Body of pancreas (tissue), 4 donors: ENCODE measurements at places on chromosomes 2 and 18. TPM values are rescaled to one million over a fixed set of nuclear protein-coding genes. Genes with fewer than 3 reads are reported as not detected.

C2orf78 gene
- not detected for total RNA-seq

RPIA gene
- 18.5 TPM for total RNA-seq

- peak; percentile 89 for DNase-seq
- peaks cover 13% of the 10 kb centered on the region for H3K4me1 ChIP-seq
These were observed 33.6 kb downstream of the DGKD start for GRCh38 chr2:233387667-233388528.

GRCh38 chr2:40734797-40735196 is 282.9 kb upstream of the SLC8A1 start:
- H3K27ac ChIP-seq: no peak overlapping the region
- no peaks in the 10 kb centered on the region for H3K4me1 ChIP-seq
- H3K27me3 ChIP-seq: no peaks in the 10 kb centered on the region
- no peaks in the 10 kb centered on the region for H3K36me3 ChIP-seq

GRCh38 chr2:149617476-149617875 is 29.9 kb upstream of the MMADHC start:
- no peaks in the 10 kb centered on the region for H3K27me3 ChIP-seq
- H3K27ac ChIP-seq: no peak overlapping the region
- no peak overlapping the region for H3K4me3 ChIP-seq
- H3K36me3 ChIP-seq: no peaks in the 10 kb centered on the region

DNA sequence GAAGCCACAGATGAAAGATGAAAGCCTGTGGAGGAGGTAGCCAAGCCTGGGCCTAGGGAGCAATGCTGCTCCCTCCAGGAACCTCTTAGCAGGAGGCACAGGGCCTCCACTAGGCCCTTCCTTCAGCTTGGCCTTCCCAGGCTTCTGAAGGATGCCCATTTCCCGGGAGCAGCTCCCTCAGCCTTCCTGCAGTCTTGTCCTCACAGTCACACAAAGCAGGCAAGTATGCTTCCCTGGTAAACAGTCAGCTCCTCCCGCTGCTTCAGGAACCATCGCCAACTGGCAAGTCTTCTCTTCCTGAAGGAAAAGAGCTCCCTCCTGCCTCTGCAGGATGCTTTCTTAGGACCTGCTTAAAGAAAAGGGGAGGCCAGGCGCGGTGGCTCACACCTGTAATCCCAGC is 53.2 kb downstream of the SMAD7 start:
- H3K36me3 ChIP-seq: no peaks in the 10 kb centered on the region
- DNase-seq: no peak
- H3K4me1 ChIP-seq: peaks cover 12% of the 10 kb centered on the region
- no peaks in the 10 kb centered on the region for H3K27me3 ChIP-seq
- H3K27ac ChIP-seq: no peak overlapping the region
- no peak overlapping the region for H3K4me3 ChIP-seq

DNA sequence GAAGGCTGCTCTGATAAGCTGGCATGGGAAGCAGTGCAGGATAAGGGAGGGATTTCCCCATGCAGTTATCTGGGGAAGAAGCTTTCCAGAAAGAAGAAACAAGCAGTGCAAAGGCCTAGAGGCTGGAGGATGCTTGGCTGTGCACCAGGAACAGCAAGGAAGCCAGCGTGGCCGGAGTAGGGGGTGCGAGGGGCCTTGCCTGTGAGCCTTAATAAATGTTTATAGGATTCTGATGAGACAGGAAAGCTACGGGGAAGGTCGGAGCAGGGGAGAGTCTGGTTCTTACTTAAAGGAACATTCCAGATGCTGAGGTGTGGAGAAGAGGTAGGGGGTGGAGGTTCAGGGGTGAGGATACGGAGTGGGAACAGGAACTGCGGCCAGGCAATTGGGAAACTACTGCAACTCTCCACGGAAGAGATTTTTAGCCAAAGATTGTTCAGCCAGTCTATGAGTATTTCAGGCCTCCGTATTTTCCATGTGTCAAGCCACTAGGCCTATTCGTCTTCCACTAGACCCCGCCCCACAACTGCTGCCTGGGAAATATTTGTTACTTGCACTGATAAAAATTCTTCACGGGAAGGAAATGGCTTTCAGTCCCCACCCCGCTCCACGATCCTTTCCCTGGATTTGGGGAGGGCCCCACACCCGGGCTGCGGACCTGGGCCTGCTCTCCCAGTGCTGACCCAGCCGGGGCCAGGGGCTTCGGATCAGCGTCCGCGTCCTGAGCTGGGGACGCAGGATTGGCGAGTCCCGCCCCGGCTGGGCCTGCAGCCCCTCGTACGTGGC is 516 bp downstream of the EIF2AK2 start:
- no peaks in the 10 kb centered on the region for H3K36me3 ChIP-seq
- peak overlapping the region; percentile 57 for H3K4me3 ChIP-seq
- DNase-seq: peak; percentile 66
- no peaks in the 10 kb centered on the region for H3K27me3 ChIP-seq

DNA sequence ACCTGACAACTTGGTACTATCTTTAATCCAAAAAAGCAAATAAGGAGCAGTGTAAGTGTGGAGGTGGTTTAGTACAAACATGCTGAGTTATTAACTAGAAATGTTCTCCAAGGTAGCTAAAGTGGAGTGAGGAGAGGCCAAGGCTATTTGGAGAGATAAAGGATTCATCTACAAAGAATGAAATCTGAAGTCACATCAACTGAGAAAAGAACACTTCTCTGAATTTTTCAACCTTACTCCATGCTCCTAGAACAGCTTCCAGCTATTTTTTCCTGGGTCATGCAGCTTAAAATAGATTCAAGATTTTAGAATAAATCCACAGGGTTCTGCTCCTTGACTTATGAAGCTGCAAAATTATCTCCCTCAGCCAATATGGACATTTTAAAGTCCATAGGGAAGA is 18.7 kb downstream of the IMMT start:
- H3K27ac ChIP-seq: no peak overlapping the region
- no peak overlapping the region for H3K4me3 ChIP-seq
- no peak for DNase-seq
- no peaks in the 10 kb centered on the region for H3K36me3 ChIP-seq

DNA sequence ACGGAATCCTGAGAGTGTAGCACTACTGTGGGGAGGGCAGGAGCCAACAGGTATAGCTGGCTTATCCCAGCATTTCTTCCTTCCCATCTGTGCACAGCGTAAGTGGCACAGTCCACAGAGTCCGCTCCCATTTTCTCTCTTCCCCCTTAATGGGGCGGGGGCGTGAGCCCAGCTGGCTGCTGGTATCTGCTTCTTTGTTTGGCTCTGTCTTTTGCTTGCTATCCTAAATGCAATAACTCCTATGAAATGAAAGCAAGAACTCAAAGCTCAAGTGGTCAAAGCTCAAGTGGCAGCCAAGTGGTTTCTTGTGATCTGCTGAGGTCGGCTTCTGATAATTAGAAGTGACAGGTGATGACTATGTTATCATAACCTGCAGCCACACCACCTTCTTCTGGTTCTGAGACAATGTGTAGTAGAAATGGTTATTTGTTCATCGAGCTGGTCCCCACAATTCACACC is 192.7 kb downstream of the PLCL1 start:
- H3K4me3 ChIP-seq: no peak overlapping the region
- no peak overlapping the region for H3K27ac ChIP-seq
- H3K27me3 ChIP-seq: no peaks in the 10 kb centered on the region

ITGB6 gene
- 9.9 TPM for total RNA-seq

DNA sequence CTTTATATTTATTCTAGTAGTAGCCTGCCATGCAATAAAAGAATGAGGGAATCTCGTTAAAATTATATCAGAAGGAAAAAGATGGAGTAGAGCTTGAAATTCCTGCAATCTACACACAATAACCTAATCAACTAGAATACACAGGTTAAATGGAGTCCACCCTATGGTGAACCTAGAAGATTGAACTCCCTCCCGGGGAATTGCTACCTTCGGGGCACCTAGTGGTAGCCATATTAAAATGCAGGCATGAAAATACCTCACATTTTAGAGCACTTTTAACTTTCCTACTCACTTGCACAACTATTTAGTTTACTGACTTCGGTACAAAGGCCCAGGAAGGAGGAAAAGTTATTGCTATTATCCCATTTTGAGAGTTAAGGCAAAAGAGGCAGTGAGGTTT is 174.5 kb downstream of the SS18 start:
- no peak for DNase-seq
- H3K4me3 ChIP-seq: no peak overlapping the region
- no peaks in the 10 kb centered on the region for H3K36me3 ChIP-seq
- no peaks in the 10 kb centered on the region for H3K27me3 ChIP-seq
- no peaks in the 10 kb centered on the region for H3K4me1 ChIP-seq

COBLL1 gene
- 140 TPM for total RNA-seq

DNA sequence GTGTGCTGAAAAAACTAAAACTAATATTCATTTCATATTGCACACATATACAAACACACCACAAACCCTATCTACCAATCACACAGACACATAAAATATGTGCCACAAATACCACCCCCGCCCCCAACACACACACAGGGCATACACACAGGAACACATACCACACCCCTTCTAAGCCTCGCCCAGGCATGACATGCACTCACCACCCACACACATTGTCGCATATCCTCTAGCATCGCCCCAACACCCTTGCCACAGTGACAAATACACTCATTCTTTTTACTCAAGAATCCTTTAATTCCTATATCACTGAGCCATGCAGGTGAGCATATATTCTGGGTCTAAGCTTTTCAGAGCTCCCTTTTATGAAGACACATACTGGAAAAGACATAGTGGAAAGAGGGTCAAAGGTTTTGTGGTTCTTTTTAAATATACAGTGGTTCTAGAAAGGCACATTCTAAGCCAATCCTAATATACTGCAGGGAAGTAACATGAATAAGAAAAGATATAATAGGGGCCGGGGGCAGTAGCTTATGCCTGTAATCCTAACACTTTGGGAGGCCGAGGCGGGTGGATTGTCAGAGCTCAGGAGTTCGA is 24.5 kb upstream of the LCLAT1 start:
- no peaks in the 10 kb centered on the region for H3K36me3 ChIP-seq
- DNase-seq: no peak
- no peaks in the 10 kb centered on the region for H3K4me1 ChIP-seq
- H3K27ac ChIP-seq: no peak overlapping the region
- H3K4me3 ChIP-seq: no peak overlapping the region
- H3K27me3 ChIP-seq: no peaks in the 10 kb centered on the region

DNA sequence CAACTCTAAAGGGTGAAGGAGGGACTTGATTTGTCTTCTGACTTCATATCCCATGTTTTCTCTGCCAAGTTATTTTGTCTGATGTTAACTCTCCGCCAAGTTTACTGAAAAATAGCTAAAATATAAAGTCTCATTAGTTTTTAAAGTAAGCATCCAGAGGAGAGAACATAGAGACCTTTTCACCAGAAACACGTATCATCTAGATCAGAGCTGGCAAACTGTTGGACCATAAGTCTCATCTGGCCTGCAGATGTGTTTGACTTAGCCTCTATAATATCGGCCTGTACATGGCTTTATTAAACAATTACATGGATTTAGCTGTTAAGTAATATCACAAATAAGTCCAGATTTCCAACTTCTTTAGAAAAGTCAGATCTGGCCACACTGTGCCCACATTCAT is 182.6 kb downstream of the PLCL1 start:
- H3K36me3 ChIP-seq: no peaks in the 10 kb centered on the region
- H3K27ac ChIP-seq: no peak overlapping the region
- DNase-seq: no peak
- no peaks in the 10 kb centered on the region for H3K27me3 ChIP-seq

DNA sequence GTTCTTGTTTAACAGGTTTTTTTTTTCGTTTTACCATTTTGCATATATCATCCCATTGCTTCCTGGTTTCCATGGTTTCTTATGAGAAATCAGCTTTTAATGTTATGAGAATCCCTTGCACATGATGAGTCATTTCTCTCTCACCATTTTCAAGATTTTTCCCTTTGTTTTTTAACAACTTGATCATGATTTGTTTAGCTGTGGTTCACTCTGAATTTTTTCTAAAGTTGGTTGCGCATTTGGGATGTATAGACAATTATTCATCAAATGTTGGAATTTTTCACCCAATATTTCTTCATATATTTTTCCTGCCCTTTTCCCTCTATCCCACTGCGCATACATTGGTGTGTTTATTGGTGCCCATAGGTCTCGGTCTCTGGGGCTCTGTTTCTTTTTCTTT is 42.4 kb upstream of the BIN1 start:
- no peak overlapping the region for H3K27ac ChIP-seq
- H3K4me3 ChIP-seq: no peak overlapping the region
- DNase-seq: no peak
- no peaks in the 10 kb centered on the region for H3K36me3 ChIP-seq
- H3K4me1 ChIP-seq: no peaks in the 10 kb centered on the region
- H3K27me3 ChIP-seq: no peaks in the 10 kb centered on the region

CFC1 gene
- 24.7 TPM for total RNA-seq

- no peaks in the 10 kb centered on the region for H3K36me3 ChIP-seq
- no peak for DNase-seq
- no peak overlapping the region for H3K4me3 ChIP-seq
These were observed 115.2 kb upstream of the EPAS1 start for GRCh38 chr2:46181789-46182530.

- H3K36me3 ChIP-seq: no peaks in the 10 kb centered on the region
- H3K4me3 ChIP-seq: no peak overlapping the region
- peak; percentile 74 for DNase-seq
- no peak overlapping the region for H3K27ac ChIP-seq
These were observed 15.2 kb downstream of the OTOF start for GRCh38 chr2:26462511-26463243.

DNA sequence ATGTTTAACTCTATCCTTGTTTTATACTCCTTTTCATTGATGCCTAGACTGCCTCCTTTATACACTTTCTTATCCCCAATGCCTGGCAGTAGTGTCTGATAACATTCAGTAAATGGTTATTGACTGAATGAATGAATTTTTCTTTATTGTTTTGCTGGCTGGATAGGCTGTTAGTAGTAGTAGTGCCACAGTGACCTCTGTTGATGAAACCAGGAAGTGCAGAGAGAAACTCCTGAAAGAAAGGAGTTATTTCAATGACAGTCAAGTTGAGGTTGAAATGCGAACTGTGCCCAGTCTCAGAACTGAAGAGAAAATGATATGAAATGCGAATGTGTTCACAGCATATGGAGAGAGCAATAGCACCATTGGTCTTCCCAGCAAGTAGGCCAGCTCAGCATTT is 26.8 kb upstream of the SLC9A2 start:
- H3K4me1 ChIP-seq: no peaks in the 10 kb centered on the region
- no peaks in the 10 kb centered on the region for H3K36me3 ChIP-seq
- no peaks in the 10 kb centered on the region for H3K27me3 ChIP-seq
- no peak overlapping the region for H3K27ac ChIP-seq
- no peak overlapping the region for H3K4me3 ChIP-seq
- DNase-seq: peak; percentile 12

CCDC88A gene
- total RNA-seq: 50.4 TPM
